ENCODE measurements at places on chromosomes 7 and 10. TPM values are rescaled to one million over a fixed set of nuclear protein-coding genes. Genes with fewer than 3 reads are reported as not detected.
A peak's percentile ranks its signal among the peaks of the same experiment; 100 is the strongest.

CHRM2 gene
- total RNA-seq, result not detected

LRIT1 gene
- not detected for total RNA-seq

OPN1SW gene
- total RNA-seq, result not detected

DNA sequence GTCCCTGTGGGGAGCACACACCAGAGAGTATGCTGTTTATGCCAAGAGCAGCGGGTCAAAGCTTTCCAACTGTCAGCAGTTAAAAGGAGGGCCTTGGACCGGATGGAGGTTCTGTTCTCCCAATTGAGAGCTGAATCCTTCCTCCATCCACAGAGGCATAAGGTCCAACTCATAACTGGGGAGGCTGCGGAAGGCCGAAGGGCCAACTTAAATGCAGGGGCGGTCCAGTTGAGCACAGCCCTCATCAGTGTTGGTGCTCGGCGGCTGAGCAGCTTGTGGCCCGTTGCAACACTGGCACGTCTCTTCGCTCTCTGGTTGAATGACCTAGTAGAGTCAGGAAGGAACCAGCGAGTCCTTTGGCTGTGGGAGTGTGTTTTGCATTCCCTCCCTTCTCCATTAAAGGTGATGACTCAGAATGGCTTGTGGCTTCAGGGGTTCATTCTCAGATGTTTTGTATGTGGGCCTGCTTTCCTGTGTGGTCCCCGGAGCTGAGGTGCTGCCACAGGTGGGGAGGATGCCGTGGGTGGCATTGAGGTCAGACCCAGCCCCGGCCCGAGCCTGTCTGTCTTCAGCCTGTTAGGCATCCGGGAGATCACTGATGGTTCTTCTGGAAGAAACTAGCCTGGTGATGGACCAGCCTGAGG, 44.8 kb upstream of the DMBT1 start:
- peak; percentile 58 for DNase-seq

DNA sequence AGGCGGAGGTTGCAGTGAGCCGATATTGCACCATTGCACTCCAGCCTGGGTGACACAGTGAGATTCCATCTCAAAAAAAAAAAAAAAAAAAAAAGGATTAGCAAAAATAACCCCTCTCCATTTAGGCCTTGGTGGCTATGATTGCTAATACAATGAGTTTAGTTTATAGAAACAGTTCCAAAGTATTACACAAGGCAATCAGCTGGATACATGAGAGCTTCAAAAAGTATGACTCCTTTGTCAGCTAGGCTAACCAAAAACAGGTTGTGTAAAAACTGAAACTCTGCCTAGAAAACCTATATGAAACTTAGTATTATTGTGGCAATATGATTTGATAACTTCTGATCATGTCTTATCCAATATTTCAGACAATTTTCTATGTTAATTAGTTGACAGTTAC, 57.2 kb downstream of the SUGCT start:
- DNase-seq, result no peak

DNA sequence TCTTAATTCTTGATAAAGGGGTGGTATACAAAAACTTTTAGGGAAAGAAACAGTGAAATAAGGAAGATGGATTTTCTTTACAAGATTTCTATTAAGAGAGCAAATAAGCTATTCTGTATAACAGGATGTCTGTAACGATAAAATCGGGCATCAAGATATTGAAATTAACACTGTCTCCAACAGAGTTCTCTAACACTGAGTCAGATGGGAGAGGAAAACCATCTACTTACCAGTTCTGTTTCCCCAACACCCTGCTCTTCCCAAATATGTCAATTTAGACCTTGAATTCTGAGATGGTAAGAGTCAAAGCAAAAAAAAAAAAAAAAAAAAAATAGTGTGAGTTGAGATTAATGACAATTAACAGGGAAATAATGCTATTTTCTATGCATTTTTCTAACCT, 23.0 kb downstream of the SMURF1 start:
- DNase-seq, result no peak

DNA sequence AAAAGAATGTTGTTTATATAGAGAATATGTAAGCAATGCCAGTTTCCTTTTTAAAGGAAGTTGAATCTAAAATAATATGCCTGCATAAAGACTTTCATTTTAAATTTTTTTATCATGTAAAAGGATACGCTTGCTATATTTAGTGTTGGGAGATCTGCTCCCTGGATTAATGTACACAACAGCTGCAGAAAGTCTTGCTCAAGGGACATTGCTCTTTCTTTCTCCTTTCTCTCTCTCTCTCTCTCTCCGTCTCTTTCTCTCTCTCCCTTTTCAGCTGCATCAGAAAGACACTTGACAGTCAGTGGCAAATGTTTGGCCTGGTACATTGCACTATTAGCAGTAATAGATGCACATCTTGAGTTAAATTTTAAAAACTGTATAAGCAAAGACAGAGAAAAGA, 739 bp downstream of the MYPN start:
- DNase-seq, result no peak

- DNase-seq, result no peak
Measured at GRCh38 chr10:120632047-120632446, 175.0 kb downstream of the PLPP4 start.
